AML-193 (cell line): ENCODE measurements at places on chromosomes 4 and X.

GRCh38 chrX:9003041-9003440, 30.9 kb downstream of the FAM9B start:
- DNase-seq = no peak

DNA sequence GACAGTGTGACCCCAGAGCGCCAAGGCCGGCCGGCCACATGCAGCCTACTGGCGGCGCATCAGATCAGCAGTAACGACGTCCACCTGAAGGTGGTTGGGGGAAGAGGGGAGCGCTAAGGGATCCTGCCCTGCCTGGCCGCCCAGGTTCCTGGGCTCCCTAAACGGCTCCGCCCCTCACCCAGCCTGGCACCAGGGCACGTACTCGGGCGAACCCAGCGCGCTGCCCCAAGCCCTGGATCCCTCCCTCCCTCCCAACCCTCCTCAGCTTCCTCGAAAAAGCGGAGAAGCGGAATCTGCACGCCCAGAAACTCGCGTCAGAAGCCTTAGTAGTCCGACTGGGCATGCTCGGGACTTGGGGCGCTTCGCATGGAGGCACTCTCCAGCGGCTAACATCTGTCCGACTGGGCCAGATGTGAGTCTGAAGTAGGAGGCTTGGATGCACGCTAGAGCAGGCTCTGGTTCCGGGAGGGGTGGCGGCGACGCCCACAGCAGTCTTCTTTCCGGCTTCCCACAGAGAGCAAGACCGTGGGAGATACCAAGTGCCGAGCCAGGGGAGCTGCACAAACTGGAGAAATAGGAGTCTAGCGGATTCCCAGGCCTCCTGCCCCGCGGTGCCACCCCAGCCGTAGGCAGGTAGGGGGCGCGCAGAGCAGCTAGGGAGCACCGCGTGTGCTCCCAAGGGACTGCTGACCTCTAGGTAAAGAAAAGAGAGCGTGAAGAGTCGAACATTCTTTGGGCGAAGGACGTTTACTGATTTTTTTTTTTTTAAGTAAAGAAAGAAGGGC, 114.3 kb upstream of the TEX13C start:
- DNase-seq = no peak

DNA sequence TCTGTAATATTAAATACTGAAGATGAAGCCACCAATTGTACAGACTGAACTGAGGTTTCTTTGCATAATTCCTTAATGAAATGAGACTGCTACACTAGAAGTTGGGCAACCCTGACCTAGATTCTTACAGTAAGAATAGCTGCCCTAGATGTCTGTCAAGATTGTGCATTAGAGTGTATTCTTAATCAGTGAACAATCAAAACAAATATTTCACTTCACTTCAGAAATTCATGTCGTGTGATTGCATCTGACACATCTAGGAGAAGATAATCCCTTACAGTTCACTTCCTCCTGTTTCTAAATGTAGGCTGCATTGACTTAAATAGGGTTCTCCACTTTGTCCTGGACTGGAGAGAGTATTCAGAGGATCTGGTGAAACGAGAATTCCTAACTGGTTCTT, 283.1 kb downstream of the HNRNPD start:
- no peak for DNase-seq

DNA sequence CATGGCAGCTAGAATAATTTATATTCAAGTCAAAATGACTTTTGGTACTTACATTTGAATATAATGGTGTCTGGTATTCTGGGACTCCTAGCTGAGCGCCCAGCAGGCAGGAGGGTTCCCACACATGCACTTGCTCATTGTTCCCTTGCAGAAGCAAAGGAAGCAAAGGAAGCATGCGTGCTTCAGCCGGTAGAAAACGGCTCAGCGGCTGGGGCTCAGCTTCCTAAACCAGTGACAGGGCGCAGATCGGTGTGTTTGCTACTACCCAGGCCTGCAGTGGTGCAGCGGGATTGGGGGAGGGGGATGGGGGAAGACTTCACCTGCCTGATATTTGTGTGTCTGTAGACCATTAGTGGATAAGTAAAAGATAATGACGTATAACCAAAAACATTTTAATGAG, 978.3 kb upstream of the TENM3 start:
- no peak for DNase-seq

- DNase-seq = no peak
Observed at GRCh38 chrX:119790977-119791436, 423 bp downstream of the RPL39 start.

DNA sequence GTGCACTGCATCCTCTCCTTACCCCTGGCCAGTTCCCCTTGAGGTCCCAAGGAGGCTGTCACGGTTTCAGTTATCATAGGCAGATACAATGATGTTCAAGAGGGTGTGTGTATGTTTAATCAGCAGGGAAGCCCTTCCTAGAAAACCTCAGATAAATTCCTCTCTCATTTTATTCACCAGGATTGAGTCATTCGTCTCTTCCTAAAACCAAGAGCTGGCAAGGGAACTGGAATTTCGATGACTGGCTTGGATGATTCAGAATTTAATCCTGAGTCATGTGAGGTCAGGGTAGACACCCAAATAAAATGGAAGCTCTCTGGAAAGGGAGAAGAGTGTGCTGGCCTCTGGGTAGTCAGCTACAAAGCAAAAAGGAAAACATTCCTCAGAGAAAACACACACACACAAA, 106.2 kb upstream of the RAPGEF2 start:
- DNase-seq = no peak

- no peak for DNase-seq
Observed at GRCh38 chr4:10151182-10151581, 34.6 kb upstream of the WDR1 start.

- no peak for DNase-seq
Observed at GRCh38 chr4:56684320-56685050, 3.4 kb upstream of the HOPX start.

GRCh38 chr4:56129431-56129861, 180.7 kb downstream of the CEP135 start:
- no peak for DNase-seq

- DNase-seq = no peak
Observed at GRCh38 chr4:174217273-174218126, 66.0 kb downstream of the FBXO8 start.

DNA sequence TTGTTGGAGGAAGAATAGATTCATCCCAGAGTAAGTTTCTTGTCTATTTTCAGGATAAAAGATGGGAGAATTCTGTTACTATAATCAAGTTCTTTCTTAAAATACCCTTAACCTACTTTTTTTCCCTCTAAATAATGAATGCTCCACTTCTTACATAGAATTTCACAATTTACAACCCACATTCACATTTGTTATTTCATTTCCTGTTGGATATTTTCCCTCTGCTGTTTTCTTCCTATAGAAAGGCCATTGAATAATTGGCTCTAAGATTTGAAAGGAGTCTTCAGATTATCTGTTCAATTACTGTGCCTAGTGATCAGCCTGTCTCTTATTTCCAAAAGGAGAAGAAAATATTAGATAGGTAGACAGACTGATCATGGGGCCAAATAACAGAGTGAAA, 79.7 kb downstream of the CPE start:
- DNase-seq = no peak

DNA sequence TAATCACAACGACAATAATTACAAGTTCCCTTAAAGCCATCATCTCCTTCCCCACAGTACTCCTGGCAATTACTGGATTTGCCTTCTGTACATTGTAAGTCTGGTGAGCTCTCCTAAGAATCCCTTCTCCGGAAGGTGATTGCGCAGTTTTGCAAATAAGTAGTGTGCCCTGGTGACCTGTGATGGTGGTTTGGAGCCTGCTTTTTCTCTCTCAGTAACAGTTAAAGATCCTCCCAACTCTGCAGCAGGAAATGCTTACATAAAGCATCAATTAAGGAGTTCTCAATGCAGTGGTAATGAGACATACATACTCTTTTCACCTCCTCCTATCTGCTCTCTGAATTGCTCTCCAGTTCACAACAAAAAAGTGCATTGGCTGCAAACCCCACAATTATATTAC, 159.7 kb downstream of the SH2D1A start:
- DNase-seq = no peak

GRCh38 chr4:176767183-176767582, 25.5 kb downstream of the VEGFC start:
- DNase-seq = no peak

- no peak for DNase-seq
Observed at GRCh38 chr4:113700602-113701150, 60.9 kb downstream of the CAMK2D start.

- DNase-seq = no peak
Observed at GRCh38 chrX:31228415-31228832, 156.6 kb upstream of the FTHL17 start.

DNA sequence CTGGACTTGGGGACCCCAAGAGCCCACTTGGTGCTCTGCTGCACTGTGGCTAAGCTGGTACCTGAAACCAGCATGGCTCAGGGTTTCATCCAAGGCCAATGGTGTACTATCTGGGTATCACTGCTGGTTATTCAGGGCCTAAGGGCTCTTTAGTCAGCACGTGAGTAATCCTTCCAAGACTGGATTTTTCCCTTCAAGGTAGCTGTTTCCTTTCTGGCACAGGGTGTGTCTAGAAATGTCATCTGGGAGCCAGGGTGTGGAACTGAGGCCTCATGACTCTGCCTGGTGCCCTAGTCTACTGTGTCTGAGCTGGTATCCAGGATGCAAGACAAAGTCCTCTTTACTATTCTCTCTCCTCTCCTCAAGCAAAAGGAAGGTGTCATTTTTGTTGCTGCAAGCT, 99.0 kb upstream of the QRFPR start:
- DNase-seq = no peak
